ENCODE measurements at places on chromosomes 13 and 19.
A peak's percentile ranks its signal among the peaks of the same experiment; 100 is the strongest.

DNA sequence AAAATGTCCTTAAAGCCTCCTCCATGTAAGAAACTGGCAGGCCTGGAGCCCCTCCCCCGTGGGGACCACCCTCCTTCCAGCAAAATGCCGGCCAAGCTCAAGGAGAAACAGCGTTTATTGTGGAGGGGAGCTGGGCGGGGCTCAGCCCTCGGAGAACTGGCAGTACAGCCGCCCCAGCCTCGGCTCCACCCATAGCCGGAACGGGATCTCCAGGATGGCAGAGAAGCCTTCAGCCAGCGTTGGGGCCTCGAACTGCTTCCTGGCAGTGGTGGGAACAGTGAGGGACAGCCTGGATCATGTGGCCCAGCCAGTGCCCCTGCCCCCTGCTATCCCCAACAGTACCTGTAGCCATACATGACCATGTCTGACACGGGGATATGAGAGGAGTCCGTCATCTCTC is 6.3 kb downstream of the PNKP start:
- no peak for DNase-seq

- no peak for DNase-seq
Observed at GRCh38 chr13:46964789-46965527, 68.1 kb upstream of the HTR2A start.

DNA sequence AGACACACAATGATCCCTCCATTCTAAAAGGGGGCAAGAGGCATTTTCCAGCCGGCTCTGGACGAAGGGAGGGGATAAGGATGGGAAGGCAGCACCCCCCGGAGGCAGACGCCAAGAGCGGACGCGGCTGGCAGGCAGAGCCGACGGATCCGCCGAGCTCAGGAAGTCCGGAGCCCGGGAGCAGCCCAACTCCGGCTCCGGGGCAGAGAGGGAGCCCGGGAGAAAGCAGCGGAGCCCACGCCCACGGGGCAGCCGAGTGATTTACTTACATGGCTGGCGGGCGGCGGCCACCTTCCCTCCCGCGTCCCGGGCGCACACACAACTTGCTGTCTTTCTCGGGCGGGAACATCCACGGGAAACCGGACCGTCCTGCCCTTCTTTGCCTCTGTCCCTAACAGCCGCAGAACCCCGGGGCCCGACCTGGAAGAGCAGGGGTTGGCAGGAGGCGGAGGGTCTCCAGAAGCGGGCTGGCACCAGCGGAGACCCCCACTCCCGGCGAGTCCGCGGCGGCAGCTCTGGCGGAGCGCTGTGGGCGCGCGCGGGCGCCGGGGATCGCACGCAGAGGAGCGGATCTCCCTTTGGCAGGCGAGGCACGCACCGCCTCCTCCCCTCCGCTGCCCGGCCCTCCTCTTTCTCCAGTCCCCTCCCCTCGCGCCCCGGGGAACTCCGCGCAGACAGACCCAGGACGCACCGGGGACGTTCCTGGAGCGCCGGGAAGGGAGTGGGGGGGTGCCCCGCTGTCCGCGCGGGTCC is at the start of gene LHFPL6:
LHFPL6 (minus strand) TSS at position 580 of the 753 bp plus-strand sequence.
- peak; percentile 39 for DNase-seq

GRCh38 chr19:33392341-33393285 is 19.1 kb downstream of the CEBPG start:
- DNase-seq, result no peak

- no peak for DNase-seq
Observed at GRCh38 chr13:73520566-73521289, 461.9 kb downstream of the KLF5 start.

Data from SHP77 treated with DMSO at 0.1 percent for 48 hours (cell line).